ENCODE measurements at places on chromosomes 11 and 22. TPM values are rescaled to one million over a fixed set of nuclear protein-coding genes. Genes with fewer than 3 reads are reported as not detected.
A peak's percentile ranks its signal among the peaks of the same experiment; 100 is the strongest.

DNA sequence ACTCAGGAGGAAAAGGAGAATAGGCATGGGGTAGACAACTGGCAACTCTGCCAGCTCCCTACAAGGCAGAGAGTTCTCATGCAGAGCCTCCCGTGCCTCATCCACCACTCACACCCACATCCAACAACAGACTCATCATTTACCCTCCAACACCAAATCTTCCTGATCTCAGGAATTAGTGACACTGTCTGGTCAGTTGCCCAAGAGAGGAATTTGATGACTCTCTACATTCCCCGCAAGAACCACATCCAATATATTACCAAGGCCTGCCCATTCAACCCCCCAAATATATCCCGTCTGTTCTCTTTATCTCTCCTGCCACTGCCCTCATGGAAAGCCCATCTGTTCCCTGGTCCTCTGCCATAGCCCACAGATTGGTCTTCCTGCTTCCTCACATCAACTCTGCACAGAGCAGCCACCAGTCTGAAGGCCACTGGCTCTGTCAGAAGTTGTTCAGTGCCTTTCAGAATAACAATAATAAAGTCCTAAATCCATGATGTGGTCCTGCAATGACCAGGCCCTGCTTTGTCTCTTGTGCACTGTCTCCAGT lies 57.5 kb upstream of the CD82 start:
- H3K4me3 ChIP-seq: no peak overlapping the region
- H3K36me3 ChIP-seq: peaks cover 2% of the 10 kb centered on the region
- DNase-seq: no peak
- no peak overlapping the region for H3K27ac ChIP-seq

DNA sequence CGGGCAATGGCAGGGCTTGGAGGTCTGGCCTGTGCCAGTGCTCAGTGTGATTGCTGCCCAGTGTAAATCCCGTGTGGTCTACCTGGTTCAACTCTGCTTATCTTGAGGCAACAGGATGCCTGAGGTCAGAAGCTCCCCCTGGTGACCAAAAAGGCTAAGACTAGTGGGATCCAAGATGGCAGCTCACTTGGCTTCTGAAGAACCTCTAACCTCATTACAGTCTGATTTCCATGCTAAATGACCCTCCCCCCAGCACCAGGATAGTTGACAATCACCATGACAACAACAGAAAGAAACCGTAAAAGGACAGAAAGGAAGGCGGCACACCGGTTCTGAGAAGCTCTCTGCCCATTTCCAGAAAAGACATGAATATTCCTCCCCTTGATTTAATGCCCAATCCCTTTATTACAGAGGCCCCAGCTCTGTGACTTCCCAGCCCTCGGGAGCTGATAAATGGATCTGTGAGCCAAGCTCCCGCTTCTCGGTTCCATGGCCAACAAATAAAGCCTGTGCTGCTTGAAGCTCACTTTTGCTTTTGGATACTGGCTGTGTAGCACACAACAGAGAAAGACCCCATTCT lies 398.4 kb downstream of the CTTN start:
- no peak overlapping the region for H3K27ac ChIP-seq
- no peaks in the 10 kb centered on the region for H3K4me1 ChIP-seq
- H3K4me3 ChIP-seq: no peak overlapping the region

- peaks cover 5% of the 10 kb centered on the region for H3K36me3 ChIP-seq
- H3K4me1 ChIP-seq: peaks cover 19% of the 10 kb centered on the region
- peak overlapping the region; percentile 65 for H3K27ac ChIP-seq
- no peak for DNase-seq
- H3K27me3 ChIP-seq: no peaks in the 10 kb centered on the region
Observed at GRCh38 chr22:40499209-40499623, 128.8 kb downstream of the SGSM3 start.

GRCh38 chr11:121082219-121082618 lies 18.8 kb upstream of the TECTA start:
- H3K27me3 ChIP-seq: no peaks in the 10 kb centered on the region
- DNase-seq: no peak
- peaks cover 12% of the 10 kb centered on the region for H3K36me3 ChIP-seq

GRCh38 chr11:13166036-13166435 lies 111.6 kb upstream of the BMAL1 start:
- H3K36me3 ChIP-seq: no peaks in the 10 kb centered on the region
- H3K27ac ChIP-seq: no peak overlapping the region
- no peak for DNase-seq
- no peaks in the 10 kb centered on the region for H3K4me1 ChIP-seq

DNA sequence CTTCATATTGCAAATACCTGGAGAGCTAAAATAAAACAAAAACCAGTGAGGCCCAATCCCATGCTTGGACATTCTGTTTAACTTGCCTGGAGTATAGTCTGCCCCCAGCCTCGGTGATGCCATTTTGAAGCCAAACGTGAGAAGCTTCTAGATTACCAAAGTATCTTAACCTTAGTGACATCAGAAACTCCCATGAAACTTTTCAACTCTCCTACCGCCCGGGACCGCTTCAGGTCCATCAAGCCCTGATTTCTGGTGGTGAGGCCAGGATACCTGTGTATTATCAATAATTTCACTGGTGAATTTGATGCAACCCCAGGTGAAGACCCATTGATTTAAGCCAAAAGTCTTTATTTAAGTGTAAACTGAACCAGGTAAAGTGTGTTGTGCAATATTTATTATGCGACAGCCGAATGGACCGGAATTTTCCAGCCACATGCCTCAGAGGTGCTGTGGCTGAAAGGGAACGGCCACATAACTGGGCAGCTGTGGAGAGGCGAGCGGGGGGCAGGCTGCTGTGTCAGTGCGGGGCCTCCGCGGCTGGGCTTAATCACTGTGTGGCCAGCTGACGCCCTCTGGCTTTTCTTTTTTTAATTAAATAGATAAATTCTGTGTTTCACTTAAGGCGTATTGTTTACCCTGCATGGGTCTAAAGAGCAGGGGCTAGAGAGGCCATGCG lies 385.5 kb upstream of the B3GAT1 start:
- no peak overlapping the region for H3K27ac ChIP-seq
- H3K36me3 ChIP-seq: peaks cover 6% of the 10 kb centered on the region
- H3K27me3 ChIP-seq: peaks cover 52% of the 10 kb centered on the region
- peaks cover 4% of the 10 kb centered on the region for H3K4me1 ChIP-seq

DNA sequence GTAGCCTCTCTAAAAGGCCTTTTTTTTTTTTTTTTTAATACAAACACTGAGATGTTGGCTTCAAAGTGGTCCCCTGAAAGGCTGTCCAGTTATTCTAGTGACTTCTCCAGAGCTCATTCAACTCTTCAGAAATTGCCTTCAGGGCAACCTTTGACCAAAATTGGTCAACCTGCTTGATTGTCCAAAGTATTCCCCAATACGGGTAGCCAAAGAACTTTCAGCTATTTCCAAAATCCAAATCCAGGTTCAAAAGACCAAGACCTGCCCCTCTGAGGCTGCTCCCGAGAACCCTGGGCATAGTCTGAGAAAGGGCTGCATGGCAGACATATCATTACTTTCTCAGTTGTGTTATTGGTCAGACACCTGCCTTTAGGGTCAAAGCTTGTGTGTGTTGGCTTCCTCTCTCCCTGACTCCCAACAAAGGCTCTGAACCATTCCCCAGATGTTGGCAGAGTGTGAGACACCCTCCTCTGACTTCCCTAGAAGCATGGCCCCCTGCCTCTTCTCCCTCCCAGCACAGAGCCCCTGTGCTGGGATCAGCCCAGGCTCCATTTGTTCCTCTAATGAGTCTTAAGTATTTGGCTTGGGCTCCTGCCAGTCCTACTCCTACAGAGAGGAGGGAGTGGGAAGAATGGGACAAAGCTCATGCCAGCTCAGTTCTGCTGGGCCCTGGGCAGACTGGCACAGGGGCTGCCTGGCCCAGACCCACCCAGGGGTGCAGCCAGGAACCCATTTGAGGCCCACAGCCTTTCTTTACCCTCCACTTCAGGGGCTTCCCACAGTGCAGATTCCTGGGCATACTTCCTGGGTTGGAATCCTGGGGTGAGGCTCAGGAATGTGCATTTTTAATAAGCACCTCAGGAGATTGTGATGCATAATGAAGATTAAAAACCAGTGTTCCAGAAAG lies 30.3 kb downstream of the TNKS1BP1 start:
- no peaks in the 10 kb centered on the region for H3K4me1 ChIP-seq
- no peak overlapping the region for H3K27ac ChIP-seq
- peaks cover under 1% of the 10 kb centered on the region for H3K36me3 ChIP-seq
- no peak for DNase-seq

DNA sequence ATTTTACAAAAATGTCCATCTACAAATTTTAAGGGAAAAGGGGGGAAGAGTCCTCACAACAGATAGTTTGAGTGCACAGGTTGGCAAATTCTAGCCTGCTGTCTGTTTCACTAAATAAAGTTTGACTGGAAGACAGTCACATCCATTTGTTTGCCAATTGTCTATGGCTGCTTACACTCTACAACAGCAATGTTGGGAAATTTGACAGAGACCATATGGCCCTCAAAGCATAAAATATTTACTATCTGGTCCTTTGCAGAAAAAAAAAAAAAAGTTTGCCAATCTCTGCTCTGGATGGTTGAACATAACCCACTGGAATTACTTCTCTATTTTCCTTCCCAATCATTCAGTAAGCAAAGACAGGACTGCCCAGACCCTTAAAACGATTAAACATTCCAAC lies 88.2 kb downstream of the FCHSD2 start:
- H3K4me3 ChIP-seq: no peak overlapping the region
- H3K27me3 ChIP-seq: no peaks in the 10 kb centered on the region
- peaks cover 3% of the 10 kb centered on the region for H3K4me1 ChIP-seq
- DNase-seq: no peak
- no peak overlapping the region for H3K27ac ChIP-seq

DNA sequence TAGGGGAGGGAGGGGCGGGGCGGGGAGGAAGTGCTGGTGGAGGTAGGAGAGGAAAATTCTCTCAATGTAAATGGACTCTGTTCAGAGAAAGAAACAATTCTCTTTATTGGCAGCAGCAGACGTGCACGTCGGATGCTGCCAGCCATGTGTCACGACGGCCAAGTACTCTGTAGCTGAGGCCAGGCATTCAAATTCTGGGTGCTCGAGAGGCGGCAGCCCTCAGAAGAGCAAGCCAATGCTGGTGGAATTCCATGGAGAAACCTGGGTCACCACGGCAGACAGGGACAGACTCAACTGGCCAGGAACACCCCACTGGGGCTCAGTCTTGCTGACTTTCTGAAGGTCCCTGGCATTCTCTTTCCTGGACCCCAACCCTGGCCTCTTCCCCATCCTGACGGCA lies 90.8 kb downstream of the ABTB2 start:
- DNase-seq: no peak
- H3K27me3 ChIP-seq: peaks cover 26% of the 10 kb centered on the region
- no peak overlapping the region for H3K4me3 ChIP-seq

DNA sequence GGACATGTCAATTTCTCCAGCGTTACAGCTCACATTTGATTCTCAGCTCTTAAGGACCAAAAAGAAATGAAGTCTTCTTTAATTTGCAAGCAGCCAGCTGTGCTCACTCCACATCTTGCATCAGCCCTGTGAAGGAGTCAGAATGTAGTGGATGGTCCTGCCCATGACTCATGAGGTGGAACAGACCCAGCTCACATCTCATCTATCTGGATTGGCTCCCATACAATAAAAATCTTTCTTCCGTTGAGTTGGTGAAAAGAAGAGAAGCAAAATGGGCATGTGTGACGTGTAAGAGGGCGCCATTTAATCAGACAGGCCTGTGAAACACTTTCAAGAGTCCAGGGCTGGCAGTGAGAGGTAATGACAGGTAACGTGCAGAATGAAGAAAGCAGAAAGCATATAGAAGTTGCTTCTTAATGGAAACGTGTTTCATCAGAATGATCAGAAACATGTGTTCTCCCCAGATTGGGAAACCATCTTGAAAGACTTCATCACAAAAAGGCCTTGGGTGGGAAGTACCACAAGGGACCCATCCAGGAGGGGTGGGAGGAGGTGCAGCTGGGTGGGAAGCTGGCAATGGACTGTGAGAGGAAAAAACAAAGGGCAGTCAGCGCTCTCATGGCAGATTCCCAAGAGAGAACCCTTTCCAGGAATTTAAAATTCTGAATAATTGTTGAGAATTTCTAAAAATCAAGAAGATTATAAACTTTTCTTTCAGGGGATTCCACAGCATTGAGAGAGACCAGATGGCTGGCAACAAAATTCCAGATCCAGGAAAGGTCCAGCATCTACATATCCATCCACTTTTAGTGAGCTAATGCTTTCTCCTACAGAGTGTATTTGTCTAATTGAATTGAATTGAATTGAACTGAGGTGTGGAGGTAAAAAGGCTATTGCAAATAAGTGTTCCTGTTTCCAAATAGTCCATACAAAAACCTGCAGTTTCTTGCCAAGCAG lies 57.0 kb downstream of the ETS1 start:
- no peak overlapping the region for H3K27ac ChIP-seq
- no peak overlapping the region for H3K4me3 ChIP-seq
- peaks cover 40% of the 10 kb centered on the region for H3K4me1 ChIP-seq
- peaks cover 2% of the 10 kb centered on the region for H3K36me3 ChIP-seq

GRCh38 chr11:112583261-112583893 lies 322.7 kb upstream of the PLET1 start:
- H3K4me3 ChIP-seq: no peak overlapping the region
- H3K27me3 ChIP-seq: peaks cover 29% of the 10 kb centered on the region

GRCh38 chr22:40531951-40532900 lies 104.3 kb downstream of the MRTFA start:
- H3K36me3 ChIP-seq: no peaks in the 10 kb centered on the region
- peak overlapping the region; percentile 96 for H3K27ac ChIP-seq
- peak overlapping the region; percentile 91 for H3K4me3 ChIP-seq
- H3K27me3 ChIP-seq: no peaks in the 10 kb centered on the region

KRTAP5-2 gene
- not detected for total RNA-seq

MIOX gene
- total RNA-seq: not detected
